ENCODE measurements at places on chromosomes 2 and 18.
A peak's percentile ranks its signal among the peaks of the same experiment; 100 is the strongest.

GRCh38 chr2:47405757-47406156 lies 2.8 kb downstream of the MSH2 start:
- no peak for DNase-seq

GRCh38 chr2:62968168-62968567 lies 82.5 kb upstream of the OTX1 start:
- DNase-seq = no peak

DNA sequence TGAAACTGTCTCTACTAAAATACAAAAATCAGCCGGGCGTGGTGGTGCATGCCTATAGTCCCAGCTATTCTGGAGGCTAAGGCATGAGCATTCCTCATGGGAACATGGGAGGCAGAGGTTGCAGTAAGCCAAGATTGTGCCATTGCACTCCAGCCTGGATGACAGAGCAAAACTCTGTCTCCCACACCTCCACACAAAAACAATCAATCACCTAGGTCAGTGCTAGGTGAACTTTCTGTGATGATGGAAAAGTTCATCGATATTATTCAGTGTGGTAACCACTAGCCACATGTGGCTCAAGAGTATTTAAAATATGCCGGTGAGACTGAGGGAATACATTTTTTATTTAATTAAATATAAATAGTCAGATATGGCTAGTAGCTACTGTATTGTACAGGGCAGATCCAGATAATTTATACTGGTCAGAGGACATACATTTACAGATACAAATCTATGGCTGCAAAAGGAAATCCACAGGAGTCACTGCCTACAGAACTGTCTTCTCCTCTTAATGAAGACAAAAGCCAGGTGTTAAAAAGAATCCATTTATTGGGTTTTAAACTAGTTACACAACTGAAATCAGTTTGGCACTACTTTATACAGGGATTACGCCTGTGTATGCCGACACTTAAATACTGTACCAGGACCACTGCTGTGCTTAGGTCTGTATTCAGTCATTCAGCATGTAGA lies 3.9 kb upstream of the GPR75 start:
- DNase-seq = no peak

GRCh38 chr18:12245793-12246135 lies 8.4 kb upstream of the CIDEA start:
- DNase-seq = no peak

DNA sequence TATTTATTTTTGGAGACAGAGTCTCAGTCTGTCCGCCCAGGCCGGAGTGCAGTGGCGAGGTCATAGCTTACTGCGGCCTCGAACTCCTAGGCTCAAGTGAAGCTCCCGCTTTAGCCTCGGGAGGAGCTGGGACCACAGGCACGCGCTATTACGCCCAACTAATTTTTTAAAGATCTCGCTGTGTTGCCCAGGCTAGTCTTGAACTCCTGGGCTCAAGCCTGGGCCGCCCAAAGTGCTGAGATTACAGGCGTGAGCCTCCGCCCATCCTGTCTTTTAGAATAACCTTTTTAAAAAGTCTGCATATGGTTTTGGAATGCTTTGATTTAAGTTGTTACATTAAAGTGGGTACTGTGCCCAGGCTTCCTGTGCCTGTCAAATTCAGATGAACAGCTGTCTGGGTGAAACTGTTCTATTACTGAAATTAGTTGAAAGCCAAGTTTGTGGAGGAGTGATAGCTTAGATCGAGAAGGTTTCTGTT lies 944 bp downstream of the RAB3GAP1 start:
- no peak for DNase-seq

GRCh38 chr2:63347361-63347760 lies 240.9 kb downstream of the WDPCP start:
- DNase-seq = no peak

DNA sequence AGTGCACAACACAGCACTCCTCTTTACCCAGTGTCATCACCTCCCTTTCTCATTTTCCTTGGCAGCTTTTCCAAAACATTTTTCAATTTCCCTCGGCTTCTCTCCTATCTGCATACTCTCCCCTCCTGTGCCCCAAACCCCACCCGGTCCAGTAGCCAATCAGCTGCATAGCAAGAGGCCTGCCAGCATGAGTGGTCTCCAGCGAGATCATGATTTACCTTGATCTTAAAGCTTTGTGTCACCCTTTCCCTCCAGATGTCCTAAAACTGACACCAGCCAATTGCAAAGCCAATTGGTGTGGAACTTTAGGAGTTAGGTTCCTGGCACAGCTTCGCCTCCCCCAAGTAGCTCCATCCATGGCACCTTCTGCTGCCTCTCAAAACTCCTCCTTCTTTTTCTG lies 45.2 kb upstream of the SH3RF3 start:
- DNase-seq = no peak

GRCh38 chr18:3664563-3665178 lies 214.7 kb downstream of the TGIF1 start:
- no peak for DNase-seq

DNA sequence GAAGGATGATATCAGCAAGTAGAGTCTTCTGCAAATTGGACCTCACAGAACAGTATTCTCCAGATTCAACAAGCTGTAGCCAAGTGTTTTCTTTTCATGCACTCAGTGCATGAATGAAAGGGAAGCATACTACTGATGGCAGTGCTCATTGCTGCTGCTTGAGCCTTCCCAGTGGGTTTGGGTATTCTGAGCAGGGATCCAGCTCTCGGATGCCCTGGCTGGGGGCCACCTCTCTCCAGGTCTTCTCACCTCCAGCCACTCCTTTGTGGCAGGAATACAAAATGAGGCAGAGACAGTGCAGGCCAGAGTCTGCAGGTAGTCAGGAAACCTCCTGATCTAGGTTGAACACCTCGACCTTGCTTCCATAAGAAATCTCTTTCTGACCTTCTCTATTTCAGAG lies 390.4 kb upstream of the CELF4 start:
- no peak for DNase-seq

- no peak for DNase-seq
Measured at GRCh38 chr2:8496617-8497016, 185.2 kb upstream of the ID2 start.

- no peak for DNase-seq
Measured at GRCh38 chr2:177195194-177195593, 17.4 kb upstream of the HNRNPA3 start.

DNA sequence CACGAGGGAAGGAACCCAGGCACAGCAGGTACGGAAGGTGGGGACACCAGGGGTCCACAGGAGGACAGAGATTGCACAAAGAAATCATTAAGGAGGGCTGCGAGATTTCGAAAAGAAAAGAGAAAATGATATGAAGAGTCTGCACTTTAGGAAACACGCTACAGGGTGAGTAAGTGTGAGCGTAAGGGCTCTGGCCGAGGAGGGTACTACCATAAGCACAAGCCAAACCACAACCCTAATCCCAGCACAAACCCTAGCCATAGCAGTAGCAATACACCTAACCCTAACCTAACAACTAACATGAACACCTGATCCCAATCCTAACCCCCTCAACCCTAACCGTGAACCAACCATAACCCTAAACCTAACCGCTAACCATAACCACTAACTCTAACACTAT lies 104.0 kb downstream of the ZNF516 start:
- no peak for DNase-seq

DNA sequence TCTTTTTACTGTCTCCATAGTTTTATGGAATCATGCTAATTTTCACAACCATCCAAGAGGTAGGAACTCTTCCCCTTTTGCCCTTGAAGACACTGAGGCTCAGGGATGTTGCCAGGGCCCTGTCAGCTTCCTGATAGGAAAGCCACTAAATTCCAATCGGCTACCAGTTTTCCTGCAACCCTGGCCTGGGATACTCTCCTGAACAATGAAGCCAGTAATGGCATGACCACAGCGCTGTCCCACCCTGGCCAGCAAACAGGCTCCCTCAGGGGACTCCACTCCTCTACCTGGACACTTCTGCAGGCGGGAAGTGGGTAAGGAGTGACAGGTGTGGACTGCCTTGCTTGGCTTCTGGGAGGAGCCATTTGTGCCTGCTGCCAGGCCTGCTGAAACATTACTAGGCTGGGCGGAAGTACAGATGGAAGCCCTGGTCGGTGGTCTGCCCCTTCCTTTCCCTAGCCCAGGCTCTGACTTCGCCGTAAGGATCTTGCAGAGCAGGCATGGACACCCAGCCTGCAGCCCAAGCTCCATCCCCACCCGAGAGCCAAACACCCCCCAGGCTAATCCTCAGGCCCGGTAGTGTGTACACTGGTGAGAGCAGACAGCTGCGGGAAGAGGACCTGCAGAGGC lies 78.8 kb upstream of the SMAD2 start:
- no peak for DNase-seq

- no peak for DNase-seq
Measured at GRCh38 chr2:225104321-225104720, 62.1 kb upstream of the DOCK10 start.

DNA sequence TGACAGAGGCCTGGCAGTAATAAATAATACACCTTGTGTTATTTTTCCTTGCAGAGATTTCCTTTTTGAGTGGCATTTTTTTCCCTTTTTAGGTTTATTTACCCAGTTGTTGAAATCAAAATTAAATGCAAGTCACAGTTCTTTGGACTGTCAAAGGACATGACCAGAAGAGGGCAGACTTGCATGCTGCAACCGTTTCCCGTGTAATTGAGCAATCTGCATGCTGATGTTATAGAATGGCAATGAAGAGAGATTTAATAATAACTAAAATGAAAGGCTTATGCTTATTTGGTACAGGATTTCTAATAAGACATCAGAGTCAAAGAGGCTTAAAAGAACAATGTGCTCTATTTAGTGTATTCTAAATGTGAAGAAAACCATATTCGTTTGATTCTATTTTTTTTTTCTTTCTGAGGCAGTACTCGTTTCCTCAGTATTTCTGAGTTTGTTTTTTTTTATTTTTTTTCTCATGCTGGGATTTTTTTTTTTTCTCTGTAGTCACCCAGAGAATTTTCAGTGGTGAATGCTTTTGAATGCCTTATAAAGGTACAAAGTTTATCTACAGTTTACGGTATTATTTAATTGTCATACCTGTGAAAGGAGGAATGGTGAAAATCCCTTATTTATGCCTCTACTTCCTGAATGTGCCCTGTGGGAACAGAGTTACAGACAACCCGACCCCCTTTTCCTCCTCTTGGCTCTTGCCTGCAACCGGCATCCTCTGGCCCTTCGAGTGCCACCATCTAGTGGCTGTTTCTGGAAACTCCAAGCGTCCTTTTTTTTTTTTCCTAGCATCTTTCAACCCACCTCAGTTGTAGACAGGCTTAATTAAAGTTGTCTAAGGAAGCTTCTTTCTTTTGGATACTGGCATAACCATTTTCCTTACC lies 368.5 kb downstream of the LRRTM1 start:
- peak; percentile 38 for DNase-seq

- DNase-seq = no peak
Measured at GRCh38 chr18:34467058-34467457, 242.3 kb upstream of the NOL4 start.

GRCh38 chr2:215799194-215799593 lies 214.2 kb downstream of the MREG start:
- no peak for DNase-seq

- DNase-seq = no peak
Measured at GRCh38 chr18:56423626-56424025, 214.8 kb downstream of the TXNL1 start.

Data from PC-9 (cell line).